HS-5 (cell line): ENCODE measurements at places on chromosomes 11 and 22.

DNA sequence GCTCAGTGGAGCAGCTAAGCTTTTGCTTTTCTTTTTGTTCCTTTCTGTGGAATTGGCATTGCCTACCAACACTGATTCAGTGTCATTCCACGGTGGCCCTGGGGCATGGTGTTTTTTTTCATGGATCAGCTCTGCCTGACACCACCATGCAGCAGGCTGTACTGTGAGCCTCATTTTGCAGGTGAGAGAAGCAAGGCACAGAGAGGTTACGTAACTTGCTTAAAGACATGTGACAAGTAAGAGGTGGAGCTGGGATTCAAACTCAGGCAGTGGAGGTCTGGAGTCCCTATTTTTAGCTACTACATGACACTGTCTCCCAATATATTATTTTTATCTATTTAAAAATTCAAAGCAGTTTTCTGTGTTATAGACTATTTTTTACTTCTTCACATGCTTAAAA is 44.4 kb downstream of the APOL3 start:
- DNase-seq: no peak

DNA sequence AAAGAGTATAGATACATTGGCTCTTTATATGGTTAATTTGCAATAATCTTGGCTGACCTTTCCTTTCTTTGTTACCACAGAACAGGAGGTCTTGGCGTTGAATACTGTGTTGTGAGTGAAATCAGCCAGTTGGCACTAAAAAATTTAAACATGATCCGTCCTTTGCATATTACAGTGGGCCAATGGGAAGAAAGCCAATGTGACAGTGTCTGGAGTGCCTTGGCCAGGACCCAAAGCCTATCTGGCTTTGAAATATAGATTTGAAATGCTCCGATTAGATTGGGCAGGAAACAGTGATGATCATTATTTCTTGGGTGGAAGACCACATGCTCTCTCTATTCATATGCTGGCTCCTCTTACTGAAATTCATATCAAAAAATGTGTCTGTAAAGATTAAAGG is 339.6 kb upstream of the ANO3 start:
- no peak for DNase-seq

GRCh38 chr11:59144096-59144495 is 1.4 kb downstream of the FAM111A start:
- DNase-seq: no peak

- DNase-seq: no peak
These were observed 22.0 kb downstream of the JAML start for GRCh38 chr11:118202599-118203422.

DNA sequence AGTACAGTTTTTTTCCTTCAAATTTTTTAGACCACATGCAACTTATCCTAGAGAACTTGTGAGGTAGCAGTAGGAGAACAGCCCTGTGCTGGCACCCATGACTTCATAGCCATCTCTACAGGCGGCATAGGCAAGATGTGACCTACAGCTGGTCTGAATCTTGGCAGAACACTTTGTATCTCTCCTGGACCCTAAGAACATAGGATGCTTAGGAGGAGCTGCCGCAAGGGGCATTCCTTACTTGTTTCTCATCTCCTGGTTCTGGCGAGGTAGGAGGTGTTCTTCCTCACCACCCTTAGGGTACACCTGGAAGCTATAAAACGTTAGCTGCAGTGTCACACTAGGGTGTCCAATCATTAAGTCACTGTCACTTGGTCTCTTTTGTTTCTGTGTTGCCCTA is 16.4 kb downstream of the CWC15 start:
- DNase-seq: no peak

DNA sequence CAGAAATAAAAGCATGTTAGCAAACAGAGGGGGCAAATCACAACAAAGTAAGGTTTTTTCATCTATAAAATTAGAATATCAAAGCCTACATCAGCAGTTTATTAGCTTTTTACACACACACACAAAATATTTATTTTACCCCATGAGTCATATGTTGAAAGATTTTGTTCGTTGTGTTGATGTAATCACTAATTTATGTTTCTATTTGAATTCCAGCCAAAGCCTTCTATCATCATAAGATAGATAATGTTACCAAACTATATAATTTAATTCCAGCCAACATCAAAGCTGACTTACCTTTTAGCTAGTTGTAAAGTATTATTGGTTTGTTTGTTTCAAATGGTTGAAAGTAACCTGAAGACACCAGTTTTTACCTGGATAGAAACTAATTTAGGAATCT is 458.0 kb upstream of the ARHGAP42 start:
- no peak for DNase-seq

- DNase-seq: peak; percentile 51
These were observed 17.4 kb downstream of the TUB start for GRCh38 chr11:8098361-8098760.

DNA sequence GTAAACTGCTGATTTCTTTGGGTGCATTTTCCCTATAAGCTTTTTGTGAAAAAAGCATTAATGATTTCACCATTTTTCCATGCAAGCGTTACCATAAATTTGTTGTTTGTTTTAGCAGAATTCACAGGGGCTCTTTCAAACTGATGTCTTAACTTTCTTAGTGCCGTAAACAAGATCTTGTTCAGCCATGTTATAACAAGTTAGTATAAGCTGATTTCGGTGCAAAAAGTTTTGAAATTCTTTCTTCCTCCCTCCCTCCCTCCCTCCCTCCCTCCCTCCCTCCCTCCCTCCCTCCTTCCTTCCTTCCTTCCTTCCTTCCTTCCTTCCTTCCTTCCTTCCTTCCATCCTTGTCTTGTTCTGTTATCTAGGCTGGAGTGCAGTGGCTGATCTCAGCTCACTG is 71.7 kb upstream of the CHORDC1 start:
- no peak for DNase-seq

DNA sequence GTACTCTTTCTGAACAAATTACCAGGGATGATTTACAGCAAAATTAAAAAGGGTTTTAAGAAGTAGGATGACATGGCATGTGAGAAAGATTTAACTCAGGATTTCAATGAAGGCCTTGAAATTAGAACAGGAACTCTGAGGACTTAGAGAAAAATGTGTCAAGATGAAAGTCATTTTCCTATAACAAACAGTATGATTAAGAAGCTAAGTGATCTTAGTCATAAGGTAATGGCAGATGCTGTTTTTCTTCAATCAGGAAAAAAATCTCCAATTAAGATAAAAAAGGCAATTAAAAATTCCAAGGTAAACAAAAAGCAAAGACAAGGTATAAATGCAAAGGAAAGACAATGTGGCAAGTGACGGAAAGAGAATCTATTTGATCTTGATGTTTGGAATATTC is 73.5 kb downstream of the GAB2 start:
- no peak for DNase-seq

DNA sequence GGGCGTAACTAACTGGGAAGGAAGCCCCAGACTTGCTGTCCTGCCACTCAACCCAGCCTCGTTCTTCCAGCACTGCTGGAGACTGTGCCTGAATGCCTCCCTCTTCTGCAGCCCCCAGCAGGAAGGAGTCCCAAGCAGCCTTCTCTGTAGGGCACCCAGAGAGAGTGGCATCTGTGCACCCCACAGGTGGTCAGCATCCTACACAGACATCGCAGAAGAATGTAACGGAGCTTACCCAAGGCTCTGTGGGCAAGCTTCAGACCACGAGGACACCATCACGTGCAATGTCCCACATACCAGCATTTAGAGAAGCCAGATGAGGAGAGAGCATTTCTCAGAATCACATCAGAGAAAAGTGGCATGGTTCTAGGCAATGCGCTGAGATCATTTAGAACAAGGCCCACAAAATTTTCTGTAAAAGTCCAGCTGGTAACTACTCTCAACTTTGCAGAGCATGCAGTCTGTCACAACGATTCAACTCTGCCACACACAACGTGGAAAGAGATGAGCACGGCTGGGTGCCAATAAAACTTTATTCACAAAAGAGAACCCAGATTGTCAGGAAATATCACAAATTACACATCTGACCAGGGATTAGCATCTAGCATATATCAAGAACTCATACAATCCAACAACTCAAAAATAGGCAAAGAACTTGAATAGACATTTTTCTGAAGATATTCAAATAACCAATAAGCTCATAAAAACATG is 33.4 kb downstream of the SHANK2 start:
- DNase-seq: no peak

- DNase-seq: no peak
These were observed 1446.7 kb downstream of the FAM181B start for GRCh38 chr11:81286959-81287358.

DNA sequence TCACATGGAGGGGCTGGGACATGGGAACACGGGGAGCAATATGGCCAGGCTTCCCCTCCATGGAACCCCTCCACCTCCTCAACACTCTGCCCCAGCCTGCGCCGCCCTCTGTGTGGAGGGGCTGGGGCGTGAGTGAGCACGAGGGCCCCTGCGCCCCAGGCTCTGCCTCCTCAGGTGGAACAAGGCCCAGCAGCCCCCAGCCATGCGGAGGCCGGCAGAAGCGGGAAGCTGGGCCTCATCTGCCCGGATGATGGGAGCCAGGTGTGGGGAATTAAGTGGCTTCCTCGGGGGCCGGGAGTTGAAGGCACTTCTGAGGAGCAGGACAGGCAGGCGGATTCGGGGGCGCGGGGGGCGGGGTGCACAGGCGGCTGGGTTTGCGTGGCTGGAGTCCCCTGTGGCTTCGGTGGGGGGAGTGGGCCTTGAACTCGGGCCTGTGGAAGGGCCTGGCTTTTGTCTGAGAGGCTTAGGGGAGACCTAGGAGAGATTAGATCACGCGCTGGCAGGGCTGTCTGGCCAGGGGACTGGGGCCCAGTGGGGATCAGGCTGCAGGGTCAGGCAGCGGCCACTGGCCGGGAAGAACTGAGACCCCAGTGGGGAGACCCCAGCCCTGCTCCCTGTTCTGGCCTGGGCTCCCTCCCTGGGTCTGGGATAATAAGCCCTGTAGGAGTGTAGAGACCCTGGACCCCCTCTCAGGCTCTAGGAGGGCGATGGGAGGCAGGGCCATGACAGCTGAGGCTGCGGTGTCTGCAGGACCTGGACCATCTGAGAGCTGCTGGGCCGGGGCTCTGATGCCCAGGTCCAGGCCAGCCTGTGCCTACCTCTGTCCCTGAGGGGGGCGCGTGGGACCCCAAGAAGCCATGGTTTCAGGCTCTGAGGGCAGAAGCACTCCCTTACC is 13.3 kb downstream of the PRR33 start:
- no peak for DNase-seq

DNA sequence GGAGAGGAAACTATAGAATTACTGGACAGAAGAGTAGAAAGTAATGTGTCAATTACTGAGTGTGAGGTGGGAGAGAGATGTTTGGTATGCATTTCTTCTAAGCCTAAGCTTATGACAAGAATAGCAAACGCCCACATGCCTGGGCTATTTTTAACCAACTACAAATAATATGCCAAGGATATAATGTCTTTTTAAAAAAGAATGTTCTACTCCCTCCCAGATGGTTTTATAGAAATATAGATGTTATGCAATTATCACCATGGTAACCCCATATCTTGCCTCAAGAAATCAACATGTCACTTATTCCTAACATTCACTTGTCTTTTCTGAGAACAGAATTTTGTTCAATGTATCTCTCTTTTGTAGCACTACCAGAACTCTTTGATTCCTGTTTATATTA is 996.7 kb upstream of the CHORDC1 start:
- no peak for DNase-seq

GRCh38 chr22:29715240-29715639 is 4.6 kb upstream of the CABP7 start:
- DNase-seq: no peak

GRCh38 chr11:18307461-18308139 is 14.3 kb downstream of the HPS5 start:
- no peak for DNase-seq

DNA sequence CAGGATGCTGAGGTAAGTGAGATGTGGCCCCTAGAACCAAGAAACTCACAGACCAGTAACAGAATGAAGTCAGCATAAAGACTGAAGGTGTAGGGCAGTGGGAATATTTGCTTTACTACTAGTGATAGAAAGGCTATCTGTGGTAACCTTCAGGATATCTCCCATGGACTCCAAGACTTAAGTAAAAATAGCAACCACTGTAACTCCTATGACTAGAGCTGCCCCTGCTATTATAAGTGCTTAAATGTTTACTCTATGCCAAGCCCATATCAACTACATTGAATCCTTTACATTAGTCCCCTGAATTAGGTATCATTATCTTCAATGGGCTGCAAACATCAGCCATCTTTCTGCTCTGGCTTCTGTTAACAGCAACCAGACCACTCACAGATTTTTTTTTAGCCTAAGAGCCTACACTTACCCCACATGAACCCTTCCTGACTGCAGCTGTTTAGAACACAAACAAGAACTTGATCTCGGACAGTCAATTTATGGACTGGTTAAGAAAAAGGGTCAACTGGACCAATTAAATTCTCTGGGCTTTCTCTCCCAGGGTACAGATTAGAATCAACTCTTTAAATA is 335.1 kb upstream of the API5 start:
- no peak for DNase-seq

DNA sequence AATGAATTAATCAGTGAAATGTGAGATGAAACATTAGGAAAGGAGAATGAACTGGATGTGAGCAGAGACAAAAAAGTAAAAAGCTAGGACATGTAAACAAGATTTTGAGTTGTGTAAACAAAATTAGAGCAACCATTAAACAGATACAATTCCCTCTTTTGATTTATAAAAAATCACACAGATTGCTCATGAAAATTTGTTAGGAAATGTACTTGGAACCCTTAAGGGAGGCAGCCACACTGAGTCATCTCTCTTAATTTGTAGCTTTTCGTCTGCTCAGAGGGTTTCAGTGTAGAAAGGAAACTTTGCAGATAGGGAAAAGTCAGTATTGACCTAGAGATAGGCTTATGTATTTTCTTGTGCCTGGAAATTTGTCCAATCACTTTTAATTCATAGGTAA is 49.6 kb upstream of the ME3 start:
- no peak for DNase-seq

GRCh38 chr11:62433141-62433903 is 14.5 kb downstream of the SCGB1A1 start:
- DNase-seq: no peak

DNA sequence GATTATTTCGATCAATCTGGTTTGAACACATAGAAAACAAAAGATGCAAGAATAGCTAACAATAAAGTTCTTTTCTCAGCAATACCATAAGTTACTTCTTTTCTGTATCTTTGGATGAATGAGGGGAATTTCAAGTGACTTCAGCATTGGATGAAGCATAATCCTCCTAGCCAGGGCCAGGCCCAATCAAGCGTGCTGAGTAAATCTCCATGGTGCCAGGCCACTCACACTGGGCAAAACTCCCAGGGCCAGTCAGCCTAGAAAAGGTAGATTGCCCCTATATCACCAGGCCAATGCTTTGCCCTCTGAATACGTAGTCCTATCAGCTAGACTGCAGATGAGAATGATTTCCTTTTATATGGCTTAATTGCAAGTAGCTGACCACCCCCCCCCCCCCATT is 6.0 kb downstream of the CNTF start:
- DNase-seq: no peak
